Esophagus mucosa (tissue), 1 donor: ENCODE measurements at places on chromosomes 6 and 20. TPM values are rescaled to one million over a fixed set of nuclear protein-coding genes. Genes with fewer than 3 reads are reported as not detected.
A peak's percentile ranks its signal among the peaks of the same experiment; 100 is the strongest.

The TFAP2D gene
- total RNA-seq: not detected

The CLVS2 gene
- total RNA-seq: not detected

The RNF146 gene
- total RNA-seq: 14.3 TPM

The CYP39A1 gene
- total RNA-seq: 3.4 TPM

The ENPP3 gene
- 0.24 TPM for total RNA-seq

The SLC52A3 gene
- 6.7 TPM for total RNA-seq

The MCCD1 gene
- not detected for total RNA-seq

The GPSM3 gene
- total RNA-seq: 2.2 TPM

The AAR2 gene
- 13.3 TPM for total RNA-seq

The CRIP3 gene
- total RNA-seq: 0.28 TPM

The SLC22A16 gene
- total RNA-seq: not detected

The SIRPA gene
- total RNA-seq: 15.1 TPM

DNA sequence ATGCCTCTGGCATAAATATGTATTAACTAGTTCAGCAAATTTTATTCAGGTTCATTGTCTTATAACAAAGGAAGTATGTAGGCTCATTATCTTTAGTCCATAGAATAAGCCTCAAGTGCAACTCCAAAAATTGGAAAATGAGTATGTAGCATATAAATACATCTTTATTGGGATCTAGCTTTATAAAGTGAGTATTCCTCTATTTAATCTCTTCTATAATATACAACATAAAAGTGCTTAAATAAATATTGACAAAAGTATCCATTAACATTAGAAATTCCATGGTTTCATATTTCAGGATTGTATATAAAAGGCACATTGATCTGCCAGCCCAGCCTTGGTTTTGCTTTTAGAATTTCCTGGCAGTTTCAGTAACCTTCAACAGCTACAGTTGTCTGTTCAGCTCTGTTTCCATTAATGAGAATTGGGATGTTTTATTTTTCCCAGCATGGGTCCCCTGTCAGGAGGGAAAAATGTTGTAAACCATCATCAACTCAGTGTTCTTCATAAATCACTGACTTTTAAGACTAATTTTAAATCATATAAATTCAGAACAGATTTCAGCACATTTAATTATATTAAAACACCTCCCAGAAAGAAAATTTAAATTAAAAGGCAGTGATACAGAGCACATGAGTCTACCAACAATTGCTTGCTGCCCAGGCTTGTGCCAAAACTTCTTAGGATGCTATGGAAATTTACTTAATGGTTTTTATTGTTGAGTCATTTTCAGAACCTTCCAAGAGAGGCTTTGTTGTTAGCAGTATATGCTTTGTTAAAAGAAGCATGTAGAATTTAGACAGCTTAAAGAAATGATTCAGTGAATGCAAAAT, 119.7 kb downstream of the ADGRG6 start:
- ATAC-seq: peak; percentile 70

GRCh38 chr6:37585523-37585905, 85.8 kb upstream of the CCDC167 start:
- ATAC-seq: no peak

DNA sequence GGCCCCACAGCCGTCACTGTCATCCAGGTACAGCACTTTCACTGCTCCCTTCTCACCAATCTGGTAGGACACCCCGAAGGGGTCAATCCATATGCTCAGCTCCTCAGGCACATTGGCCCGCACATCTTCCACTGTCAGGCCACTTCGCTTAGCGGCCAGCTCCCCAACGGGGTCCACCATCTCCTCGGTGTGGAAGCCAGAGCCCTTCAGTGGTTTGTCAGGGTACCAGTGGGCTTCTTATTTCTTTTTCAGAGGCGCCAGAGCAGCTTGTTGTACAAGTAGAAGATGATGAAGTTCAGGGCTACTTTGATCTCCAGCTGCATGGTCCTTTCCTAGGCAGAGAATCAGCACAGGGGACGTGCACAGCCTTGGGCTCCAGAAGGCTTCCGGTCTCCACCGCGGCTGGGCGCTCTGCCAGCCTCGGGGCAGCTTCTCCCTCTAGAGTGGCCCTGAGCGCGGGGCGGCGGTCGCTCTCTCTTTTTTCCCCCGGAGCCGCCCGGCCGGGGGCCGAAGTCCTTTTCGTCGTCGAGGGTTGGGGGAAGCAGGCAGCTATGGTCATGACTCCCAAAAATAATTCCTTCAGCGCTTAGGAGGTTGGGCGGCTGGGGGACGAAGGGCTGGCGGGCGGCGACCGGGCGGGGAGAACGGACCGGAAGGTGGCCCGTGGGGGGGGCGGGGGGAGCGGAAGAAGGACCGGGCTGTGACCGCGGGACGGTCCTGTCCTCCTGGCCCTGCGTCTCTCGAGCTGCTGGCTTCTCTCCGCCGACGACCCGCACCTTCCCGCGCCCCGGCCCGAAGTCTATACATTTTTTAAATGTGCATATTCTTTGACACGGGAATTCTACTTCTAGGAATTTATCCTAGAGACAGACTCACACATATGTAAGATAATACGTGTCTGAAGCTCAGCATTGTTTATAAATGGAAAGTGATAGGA, 6.5 kb upstream of the ZSCAN9 start:
- peak; percentile 68 for ATAC-seq

GRCh38 chr6:143234734-143235133, 174.0 kb downstream of the AIG1 start:
- no peak for ATAC-seq

DNA sequence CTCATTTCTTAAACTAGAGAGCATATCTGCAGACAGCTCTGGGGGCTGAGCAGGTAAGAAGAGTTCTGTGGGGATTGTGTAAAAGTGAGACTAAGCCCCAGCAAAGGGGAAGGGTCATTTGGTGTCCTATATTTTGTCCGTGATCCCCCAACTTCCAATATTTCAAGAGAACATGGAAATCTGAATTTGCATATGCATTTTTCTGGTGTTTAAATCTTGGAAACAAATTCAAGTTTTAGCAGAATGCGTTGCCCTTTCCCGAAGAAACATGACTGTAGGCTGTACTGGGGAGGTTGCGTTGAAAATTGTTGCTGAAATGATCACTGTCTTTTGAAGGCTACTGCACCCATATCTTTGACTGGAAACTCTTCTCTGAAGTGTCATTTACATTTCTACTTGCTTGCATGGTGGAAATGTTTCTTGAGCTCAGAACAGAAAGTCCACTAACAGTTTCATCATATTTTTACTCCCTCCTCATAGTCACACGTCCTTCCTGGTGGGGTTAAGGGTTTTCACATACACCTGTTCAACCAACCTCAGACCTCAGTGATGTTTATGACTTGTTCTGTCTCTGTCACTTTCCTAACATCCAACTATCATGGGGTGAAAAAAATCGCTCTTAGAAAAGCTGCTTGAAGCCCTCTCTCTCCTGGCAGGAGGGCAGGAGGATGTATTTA, 140.3 kb downstream of the BCAS1 start:
- ATAC-seq: no peak

DNA sequence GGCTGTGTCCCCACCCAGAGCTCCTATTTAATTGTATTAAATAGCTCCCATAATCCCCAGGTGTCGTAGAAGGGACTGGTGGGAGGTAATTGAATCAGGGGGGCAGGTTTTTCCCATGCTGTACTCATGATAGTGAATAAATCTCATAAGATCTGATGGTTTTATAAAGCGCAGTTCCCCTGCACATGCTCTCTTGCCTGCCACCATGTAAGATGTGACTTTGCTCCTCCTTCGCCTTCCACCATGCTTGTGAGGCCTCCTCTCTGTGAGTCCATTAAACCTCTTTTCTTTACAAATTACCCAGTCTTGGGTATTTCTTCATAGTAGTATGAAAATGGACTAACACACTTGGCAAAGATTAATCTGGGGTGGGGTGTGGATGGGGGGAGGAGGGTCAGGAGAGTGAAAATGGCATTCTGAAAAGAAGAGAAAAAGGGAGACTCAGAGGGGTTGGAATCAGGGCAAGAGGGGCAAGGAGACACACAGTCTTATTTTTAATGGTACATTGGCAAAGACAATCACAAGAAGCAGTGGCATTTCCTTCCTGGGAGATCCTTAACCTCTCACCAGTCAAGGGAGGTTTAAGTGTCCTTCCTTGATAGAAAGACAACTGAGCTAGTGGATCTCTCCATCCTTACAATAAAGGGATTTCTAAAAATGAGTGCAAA, 37.5 kb upstream of the NOX3 start:
- no peak for ATAC-seq

GRCh38 chr6:144590532-144590931, 305.4 kb downstream of the UTRN start:
- ATAC-seq: peak; percentile 18

- no peak for ATAC-seq
These were observed 1.7 kb downstream of the PRPH2 start for GRCh38 chr6:42720739-42721138.

GRCh38 chr6:38271081-38271480, 368.6 kb downstream of the BTBD9 start:
- no peak for ATAC-seq

DNA sequence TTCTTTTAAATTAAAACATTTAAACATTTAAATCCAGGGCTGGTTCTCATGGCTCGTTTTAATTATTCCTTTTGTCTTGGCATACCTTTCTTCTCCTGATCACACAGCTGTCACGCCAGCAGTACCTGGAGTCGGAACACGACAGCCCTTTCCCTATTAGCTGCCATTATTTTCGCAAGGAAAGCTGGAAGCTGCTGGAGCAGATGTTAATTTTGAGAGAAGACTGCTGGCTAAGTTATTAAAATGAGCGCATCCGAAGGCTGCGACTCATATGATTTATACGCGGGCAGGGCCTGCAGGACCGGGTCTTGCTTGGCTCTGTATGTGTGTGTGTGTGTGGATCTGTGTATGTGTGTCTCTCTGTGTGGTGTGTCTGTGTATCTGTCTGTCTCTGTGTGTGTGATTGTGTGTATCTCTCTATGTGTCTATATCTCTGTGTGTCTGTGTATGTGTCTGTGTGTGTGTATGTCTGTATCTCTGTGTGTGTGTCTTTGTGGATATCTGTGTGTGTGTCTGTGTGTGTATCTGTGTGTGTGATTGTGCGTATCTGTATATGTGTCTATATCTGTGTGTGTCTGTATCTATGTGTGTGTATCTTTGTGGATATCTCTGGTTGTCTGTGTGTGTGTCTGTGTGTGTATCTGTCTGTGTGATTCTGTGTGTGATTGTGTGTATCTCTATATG, 191.5 kb downstream of the CDH4 start:
- no peak for ATAC-seq

GRCh38 chr6:24799541-24799915, 811 bp upstream of the ARMH2 start:
- no peak for ATAC-seq

DNA sequence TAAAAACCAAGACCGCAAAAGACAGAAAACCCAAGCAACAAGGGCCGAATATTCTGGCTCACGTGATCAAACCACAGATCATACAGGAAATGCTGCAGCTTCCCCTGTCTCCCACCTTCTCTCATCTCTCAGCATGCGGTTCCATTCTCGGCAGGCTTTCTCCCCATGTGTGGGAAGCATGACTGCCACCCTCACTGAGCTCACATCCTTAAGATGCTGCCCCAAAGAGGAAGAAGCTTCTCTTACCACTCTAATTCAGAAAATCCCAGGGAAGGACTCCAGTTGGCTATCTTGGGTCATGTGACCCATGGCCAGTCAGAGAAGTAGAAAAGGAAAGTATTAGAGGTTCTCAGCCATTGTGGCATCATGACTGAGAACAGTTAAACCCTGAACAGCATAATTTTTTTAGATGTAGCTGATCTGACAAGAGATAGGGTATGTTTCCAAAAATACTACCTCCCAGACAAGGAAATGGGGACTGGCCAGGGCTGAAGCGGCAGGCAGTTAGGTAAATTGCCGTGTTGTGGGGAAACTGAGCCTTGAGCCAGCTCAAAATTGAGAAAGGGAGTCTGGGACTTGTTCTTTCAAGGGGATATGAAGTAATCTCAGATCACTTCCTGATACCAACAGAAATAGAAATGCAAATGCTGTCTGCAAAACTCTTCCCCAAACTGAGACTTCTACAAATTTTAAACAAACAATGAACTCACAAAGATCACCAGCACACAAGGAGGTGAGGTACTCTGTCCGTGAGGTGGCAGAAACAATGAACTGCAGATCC, 37.1 kb upstream of the GRM4 start:
- peak; percentile 26 for ATAC-seq

DNA sequence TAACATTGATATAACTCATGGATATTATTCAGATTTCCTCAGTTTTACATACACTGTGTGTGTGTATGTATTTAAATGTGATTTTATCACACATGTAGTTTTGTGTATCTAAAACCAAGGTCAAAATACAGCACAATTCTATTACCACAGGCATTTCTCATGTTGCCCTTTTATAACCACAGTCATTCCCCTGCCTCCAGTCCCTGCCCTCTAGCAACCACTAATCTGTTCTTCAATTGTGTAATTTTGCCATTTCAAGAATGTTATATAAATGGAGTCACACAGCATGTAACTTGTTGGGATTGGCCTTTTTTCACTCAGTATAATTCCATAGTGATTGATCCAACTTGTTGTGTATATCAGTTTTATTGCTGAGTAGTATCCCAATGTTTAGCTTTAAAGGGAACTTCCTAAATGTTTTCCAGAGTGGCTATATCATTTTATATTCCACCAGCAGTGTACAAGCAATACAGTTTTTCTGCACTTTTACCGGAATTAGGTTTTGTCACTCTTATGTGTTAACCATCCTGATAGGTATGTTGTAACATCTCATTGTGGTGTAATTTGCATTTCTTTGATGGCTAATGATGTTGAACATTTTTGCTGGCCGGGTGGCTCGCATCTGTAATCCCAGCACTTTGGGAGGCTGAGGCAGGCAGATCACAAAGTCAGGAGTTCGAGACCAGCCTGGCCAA, 338.2 kb downstream of the SOX4 start:
- no peak for ATAC-seq

DNA sequence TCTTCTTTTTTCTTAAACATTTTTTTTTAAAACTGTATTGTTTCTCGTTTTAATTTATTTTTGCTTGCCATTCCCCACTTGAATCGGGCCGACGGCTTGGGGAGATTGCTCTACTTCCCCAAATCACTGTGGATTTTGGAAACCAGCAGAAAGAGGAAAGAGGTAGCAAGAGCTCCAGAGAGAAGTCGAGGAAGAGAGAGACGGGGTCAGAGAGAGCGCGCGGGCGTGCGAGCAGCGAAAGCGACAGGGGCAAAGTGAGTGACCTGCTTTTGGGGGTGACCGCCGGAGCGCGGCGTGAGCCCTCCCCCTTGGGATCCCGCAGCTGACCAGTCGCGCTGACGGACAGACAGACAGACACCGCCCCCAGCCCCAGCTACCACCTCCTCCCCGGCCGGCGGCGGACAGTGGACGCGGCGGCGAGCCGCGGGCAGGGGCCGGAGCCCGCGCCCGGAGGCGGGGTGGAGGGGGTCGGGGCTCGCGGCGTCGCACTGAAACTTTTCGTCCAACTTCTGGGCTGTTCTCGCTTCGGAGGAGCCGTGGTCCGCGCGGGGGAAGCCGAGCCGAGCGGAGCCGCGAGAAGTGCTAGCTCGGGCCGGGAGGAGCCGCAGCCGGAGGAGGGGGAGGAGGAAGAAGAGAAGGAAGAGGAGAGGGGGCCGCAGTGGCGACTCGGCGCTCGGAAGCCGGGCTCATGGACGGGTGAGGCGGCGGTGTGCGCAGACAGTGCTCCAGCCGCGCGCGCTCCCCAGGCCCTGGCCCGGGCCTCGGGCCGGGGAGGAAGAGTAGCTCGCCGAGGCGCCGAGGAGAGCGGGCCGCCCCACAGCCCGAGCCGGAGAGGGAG, 580 bp downstream of the VEGFA start:
- ATAC-seq: peak; percentile 4
